ENCODE measurements at places on chromosomes 1 and 21.

- no peak for DNase-seq
These were observed 20.5 kb upstream of the TENT5B start for GRCh38 chr1:27033043-27033746.

- no peak for DNase-seq
These were observed 90.4 kb downstream of the ROR1 start for GRCh38 chr1:63864224-63864641.

DNA sequence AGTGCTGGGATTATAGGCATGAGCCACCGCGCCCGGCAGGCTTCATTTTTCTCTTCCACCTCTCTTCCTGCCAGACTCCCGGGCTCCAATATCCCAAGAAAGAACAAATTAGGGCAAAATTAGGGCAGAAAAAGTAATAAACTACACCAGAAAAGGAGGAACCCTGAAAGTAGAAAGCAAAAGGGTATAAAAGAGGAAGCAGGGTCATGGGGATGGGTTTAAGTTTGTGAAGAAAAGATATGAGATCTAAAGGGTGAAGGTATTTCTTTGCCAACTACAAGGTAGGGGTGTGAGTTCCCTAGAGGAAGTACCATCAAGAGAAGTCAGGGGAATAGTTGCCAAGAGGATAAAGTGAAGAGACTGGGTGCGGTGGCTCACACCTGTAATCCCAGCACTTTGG, 9.9 kb downstream of the PTPN22 start:
- no peak for DNase-seq

DNA sequence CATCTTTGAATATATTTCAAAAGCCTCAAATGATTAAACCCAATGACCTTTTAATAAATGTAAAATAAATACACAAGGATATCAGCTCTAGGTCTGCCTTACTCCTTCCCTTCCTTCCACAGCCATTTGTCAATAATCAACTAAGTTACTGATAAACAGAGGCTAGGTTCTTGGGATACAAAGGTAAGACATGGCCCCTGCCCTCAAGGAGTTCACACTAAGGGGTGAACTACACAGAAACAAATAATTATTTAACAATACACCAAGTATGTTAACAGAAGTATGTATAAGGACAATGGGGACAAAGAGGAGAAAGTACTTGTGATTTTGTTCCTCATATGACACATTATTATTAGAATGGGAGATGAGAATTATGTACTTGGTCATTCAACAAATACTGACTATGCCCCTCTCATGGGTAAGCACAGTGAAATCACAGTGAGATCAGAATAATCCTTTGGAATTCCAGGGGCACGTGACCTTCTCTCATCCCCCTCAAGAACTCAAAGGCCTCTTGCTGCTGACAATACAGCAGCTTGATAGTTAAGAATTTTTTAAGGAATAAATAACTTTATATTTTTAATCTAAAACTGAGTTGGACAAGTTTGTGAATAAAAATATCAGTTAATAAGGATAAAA, 40.2 kb downstream of the ATP1B1 start:
- DNase-seq, result no peak

GRCh38 chr1:161013488-161014230, 7.3 kb downstream of the F11R start:
- peak; percentile 86 for DNase-seq
